ENCODE measurements at places on chromosomes 4 and X.

GRCh38 chr4:173511787-173512361 is 18.2 kb downstream of the HAND2 start:
- no peak for DNase-seq

DNA sequence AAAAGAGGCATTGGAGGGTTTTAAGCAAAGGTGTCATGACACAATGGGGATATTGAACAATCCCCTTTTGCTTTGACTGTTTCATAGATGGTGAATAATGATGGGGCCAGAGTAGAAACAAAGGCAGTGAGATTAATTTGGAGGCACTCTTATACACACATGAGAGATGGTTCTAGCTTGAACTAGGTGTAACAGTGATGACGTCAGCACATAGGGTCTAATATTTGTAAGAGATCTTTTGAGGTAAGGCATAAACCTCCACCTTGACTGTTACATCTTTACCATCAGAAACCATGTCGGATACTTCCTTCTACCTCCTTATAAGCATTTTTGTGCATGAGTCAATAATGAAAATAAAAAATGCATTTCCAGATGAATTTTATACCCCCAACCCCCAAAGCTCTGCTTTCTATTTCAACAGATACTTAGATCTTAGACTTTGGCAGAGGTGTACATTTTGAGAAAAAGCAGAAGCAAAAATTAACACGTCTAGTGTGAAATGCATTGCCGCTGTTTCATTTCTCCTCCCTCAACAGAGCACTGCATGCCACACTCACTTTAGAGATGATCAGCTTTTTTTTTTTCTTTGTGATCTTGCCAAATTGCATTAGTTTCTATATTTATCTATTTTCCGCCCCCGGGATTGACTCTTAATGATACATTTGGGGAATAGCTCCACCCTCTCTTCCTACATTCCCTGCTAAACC is 87.2 kb downstream of the HS3ST1 start:
- DNase-seq, result no peak

GRCh38 chrX:41559235-41560052 is 112.3 kb downstream of the NYX start:
- DNase-seq, result peak; percentile 95

- DNase-seq, result peak; percentile 97
Measured at GRCh38 chr4:40990236-40990898, 224.0 kb downstream of the APBB2 start.

- peak; percentile 70 for DNase-seq
Measured at GRCh38 chrX:68440940-68441339, 7.6 kb upstream of the OPHN1 start.

GRCh38 chr4:33537527-33537926 is 2706.8 kb downstream of the ARAP2 start:
- DNase-seq, result no peak

DNA sequence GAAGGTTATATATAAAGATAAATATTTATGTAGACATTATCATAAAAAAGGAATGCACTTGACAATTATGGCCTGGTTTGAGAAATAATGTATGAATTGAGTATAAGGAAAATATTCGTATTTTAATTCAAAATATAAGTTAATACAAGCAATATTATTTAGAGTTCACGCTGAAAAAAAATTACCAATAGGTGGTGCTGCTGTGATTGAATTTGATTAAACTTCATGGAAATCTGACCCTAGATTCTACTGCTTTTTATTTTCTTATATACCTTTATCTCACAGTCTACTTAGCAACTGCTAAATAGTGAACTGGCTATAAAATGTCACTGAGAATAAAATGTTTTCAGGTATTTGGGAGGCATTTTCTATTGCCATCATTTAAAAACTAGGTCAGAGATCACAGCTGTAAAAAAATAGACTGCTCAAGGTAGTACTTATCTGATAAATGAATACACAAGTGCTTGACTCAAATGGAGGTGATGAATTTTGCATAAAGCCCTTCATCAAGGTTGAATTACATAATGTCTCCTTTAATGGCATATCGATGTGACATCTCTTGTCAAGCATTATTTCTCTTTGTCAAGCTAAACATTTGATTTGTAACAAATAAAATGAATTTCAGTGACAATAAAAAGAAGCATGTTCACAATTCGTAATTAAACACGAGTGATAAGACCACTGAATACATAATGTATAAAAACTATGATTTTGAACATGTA is 1638.8 kb upstream of the PCDH7 start:
- DNase-seq, result peak; percentile 19

DNA sequence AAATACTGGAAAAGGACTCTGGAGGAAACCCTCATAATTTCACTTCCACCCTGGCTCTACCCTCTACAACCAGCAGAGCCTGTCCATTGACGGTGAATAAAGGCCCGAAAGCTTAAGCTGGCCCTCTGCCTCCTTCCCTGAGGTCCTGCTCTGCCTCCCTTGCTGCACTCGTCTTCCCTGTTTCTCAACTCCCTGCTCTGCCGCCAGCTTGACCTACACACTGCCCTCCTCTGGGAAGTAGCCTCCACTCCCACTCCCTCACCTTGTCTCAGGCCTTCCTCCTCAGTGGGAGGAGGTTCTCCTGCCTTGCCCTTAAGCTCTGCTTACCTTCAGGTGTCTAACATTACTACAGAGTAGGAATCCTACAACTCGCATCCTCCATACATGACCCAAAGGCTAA is 608.6 kb upstream of the NR3C2 start:
- no peak for DNase-seq

GRCh38 chr4:95256108-95256835 is 292.5 kb downstream of the UNC5C start:
- DNase-seq, result no peak
